ENCODE measurements at places on chromosomes 7 and 10. TPM values are rescaled to one million over a fixed set of nuclear protein-coding genes. Genes with fewer than 3 reads are reported as not detected.

DNAJB9 gene
- total RNA-seq: 56.8 TPM

- H3K4me3 ChIP-seq: no peak overlapping the region
- H3K27me3 ChIP-seq: no peaks in the 10 kb centered on the region
- no peaks in the 10 kb centered on the region for H3K36me3 ChIP-seq
- H3K4me1 ChIP-seq: peaks cover 2% of the 10 kb centered on the region
Observed at GRCh38 chr10:109205929-109206585, 717.3 kb downstream of the XPNPEP1 start.

GRCh38 chr7:22417841-22418240, 60.9 kb upstream of the RAPGEF5 start:
- H3K4me3 ChIP-seq: no peak overlapping the region
- no peaks in the 10 kb centered on the region for H3K4me1 ChIP-seq
- H3K27me3 ChIP-seq: no peaks in the 10 kb centered on the region
- no peak for DNase-seq
- no peaks in the 10 kb centered on the region for H3K36me3 ChIP-seq

- DNase-seq: no peak
- no peak overlapping the region for H3K27ac ChIP-seq
- H3K27me3 ChIP-seq: no peaks in the 10 kb centered on the region
Observed at GRCh38 chr10:107733328-107734130, 569.0 kb upstream of the SORCS1 start.

All from fibroblast of lung (primary cell).